ENCODE measurements at places on chromosomes 2 and 18. TPM values are rescaled to one million over a fixed set of nuclear protein-coding genes. Genes with fewer than 3 reads are reported as not detected.

DNA sequence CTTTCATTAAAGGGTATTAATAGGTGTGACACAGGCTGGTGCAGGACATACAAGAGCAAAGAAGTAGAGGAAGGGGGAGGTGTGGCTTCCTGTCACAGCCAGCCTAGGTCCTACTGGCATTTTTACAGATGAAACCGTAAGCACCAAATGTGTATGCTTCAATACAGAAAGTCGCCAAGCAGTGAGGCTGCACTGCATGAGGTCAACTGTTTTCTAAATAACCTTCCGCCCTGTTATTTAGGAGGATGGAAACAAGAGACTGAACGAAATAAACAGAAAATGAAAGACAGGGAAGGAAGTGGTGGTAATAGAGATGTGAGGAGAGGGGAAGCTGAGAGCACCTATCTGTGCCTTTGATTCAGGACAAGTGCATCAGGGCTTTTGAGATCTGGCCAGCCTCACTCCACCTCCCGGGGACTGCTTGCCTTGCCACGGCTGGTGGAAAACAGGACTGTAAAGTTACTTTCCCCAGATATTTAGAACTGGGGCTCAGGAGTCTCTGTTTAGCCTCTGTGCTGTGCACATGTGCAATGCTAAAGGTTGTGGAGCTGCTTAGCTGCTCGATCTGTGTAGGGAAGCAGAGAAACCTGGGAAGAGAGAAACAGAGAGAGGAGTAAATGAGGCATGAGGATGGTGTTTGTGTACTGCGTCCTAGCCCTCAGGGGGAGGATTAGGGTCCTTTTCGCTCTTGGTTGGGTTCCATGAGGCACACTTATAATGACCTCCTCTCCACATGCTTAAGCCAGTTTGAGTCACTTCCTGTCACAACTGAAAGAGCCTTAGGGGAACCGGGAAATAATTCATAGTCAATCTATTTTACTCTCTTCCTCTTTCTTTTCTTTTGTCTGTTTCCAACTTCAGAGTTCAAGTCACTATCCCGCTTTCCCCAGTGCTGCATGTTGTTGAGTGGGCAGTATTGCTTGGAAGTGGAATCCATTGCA is 62.3 kb upstream of the BOD1L2 start:
- no peak for DNase-seq

GRCh38 chr18:79334496-79335233 is 61.1 kb upstream of the NFATC1 start:
- no peak for DNase-seq

- DNase-seq = no peak
These were observed 71.1 kb upstream of the TFCP2L1 start for GRCh38 chr2:121356058-121356640.

- DNase-seq = no peak
These were observed 438.5 kb upstream of the TRIB2 start for GRCh38 chr2:12278217-12278750.

DNA sequence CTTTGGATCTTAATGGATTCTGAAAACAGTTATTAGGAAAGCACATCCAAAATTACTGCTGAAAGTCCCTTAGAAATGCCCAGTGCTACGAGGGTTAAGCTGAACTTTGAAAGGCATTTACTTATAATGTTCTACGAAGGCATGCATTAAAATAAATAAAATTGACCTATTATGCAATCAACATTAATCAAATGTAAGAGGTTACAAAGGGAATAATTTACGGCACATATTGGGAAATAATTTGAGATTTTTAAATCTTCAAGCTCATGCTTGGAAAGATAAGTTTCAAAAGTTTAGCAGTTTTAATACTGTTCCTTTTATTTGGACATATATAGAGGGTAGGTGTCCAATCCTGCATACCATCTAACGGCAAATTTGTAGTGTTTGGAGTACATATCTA is 1564.1 kb upstream of the DDX18 start:
- no peak for DNase-seq

DNA sequence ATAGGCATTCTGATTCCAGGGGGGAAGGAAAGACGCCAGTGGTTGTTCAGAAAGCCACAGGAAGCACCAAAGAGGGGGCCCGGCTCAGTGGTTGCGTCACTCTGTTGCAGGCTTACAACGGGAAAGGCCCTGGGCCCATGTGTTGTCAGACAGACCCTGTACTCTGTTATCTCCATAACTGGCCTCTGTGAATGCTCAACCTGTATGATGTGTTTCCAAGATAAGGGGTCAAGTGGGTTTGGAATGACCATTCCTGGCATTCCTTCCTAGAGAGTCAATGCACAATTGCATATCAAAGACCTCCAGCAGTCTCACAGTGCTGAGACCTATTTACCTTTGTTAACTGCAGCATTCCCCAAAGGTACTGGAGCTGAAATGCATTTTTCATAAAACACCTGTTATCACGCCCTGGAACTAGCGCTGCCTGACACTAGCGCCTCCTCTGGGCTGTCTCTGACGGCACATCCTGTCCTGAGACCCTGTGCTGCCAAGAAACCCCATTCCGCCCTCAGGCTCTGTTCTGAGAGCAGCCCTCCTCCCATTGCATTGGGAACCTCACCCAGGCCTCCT is 13.2 kb upstream of the LRRFIP1 start:
- DNase-seq = no peak

DNA sequence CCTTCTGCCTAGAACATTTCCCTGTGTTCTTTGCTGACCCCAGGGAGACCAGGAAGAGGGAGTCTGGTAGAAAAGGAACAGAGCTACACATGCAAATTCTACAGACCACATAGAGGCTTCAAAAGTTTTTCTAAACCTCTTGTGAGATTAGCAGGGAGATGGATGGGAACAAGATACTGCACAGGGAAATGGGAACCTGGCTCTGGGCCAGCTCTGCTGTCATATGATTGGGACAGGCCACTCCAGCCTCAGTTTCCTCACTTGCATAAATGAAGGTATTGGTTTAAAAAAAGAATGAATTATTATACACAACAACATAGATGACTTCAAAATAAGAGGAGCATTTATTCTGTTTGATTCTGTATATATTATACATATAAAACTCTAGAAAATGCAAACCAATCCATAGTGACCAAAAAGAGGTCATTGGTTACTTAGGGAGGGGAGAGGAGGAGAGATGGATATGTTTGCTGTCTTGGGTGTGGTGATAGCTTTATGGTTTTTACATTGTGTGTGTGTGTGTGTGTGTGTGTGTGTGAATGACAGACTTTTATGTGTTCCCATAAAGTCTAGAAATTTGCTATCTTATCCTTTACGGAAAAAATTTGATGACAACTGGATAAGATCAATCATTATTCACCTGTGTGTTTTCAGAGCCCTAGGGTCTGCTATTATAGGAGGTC is 115.5 kb downstream of the MGAT5 start:
- DNase-seq = no peak

DNA sequence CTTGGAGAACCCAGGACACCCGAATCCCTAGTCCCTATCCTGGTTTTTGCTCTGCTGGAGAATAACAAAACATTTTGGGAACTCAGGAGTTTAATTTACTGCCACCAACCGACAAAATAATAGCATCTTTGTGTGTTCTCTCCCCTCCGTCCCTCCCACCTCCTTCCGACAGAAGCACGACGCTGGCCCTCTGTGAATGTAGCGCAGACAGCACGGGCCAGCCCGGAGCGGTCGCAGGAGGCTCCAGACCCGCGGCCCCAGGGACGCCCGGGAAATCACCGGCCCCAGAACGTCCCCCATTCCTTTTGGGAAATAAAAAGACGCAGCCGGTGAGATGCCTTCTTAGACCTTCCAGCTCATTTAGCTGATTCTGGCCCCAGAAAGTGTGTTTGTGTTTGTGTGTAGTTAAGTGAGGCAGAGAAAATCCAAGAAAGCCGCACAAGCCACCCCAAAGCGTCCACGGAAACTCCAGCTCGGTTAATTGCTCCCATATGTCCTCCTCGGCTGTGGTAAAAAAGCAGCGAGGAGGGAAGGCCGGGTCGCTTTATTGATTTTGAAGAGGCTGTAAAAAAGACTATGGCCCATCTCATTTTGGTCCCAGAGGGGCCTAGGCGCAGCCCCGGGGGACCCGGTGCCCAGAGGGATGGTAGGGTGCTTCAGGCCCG is 577 bp upstream of the TANC1 start:
- no peak for DNase-seq

- DNase-seq = no peak
These were observed 23.4 kb upstream of the PEX13 start for GRCh38 chr2:60994131-60994530.

DNA sequence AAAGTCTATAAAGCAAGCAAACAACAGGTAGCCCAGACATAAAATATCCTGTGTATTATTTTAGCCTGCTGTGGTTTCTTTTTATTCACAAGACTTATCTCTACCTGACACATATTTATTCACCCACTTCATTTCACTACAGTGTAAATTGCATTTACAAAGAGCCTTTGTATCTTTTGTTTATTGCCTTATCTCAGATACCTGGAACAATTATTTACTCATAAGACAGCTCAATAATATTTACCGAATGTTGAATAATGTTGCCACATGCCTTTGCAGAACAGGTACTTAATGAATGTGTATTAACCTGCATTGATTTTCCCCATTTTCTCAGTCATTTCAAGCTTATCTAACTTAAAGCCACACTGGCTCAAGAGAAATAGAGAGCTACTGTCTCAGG is 603.6 kb downstream of the FBXO15 start:
- DNase-seq = no peak

GRCh38 chr2:166091439-166091838 is 36.4 kb downstream of the SCN1A start:
- no peak for DNase-seq

DNA sequence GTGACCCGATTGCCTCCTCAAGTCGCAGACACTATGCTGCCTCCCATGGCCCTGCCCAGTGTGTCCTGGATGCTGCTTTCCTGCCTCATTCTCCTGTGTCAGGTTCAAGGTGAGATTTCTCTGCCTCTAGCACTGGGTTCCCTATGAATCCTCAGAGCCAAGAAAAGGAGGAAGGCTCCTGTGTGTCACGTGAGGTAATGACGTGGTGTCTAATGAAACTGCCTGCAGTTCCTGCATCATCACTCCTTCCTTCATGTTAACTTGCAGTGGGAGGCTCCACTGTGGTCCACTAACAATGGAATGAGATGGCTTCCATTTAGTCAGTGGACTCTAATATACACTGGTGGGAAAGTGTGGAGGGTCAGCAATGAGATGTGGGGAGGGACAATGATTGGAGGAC is 559 bp downstream of the REG3G start:
- no peak for DNase-seq

DNA sequence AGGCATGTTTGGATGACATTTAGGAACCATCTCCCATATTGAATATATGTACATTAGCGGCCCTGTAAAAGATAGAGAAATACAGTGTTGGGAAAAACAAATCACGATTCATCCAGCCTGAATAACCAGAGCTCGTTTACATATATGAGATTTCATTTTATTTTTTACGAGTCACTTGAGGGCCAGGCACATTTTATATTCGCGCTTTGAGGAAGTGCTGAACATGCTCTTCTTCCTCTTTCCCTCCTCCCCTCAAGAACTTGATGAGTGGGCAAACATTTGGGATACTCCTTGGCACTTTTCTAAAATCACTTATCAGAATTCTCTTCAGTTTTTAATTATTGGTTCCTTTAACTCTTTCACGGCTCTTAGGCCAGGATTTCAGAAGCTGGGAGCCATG is 268.0 kb upstream of the TANK start:
- DNase-seq = no peak

DNA sequence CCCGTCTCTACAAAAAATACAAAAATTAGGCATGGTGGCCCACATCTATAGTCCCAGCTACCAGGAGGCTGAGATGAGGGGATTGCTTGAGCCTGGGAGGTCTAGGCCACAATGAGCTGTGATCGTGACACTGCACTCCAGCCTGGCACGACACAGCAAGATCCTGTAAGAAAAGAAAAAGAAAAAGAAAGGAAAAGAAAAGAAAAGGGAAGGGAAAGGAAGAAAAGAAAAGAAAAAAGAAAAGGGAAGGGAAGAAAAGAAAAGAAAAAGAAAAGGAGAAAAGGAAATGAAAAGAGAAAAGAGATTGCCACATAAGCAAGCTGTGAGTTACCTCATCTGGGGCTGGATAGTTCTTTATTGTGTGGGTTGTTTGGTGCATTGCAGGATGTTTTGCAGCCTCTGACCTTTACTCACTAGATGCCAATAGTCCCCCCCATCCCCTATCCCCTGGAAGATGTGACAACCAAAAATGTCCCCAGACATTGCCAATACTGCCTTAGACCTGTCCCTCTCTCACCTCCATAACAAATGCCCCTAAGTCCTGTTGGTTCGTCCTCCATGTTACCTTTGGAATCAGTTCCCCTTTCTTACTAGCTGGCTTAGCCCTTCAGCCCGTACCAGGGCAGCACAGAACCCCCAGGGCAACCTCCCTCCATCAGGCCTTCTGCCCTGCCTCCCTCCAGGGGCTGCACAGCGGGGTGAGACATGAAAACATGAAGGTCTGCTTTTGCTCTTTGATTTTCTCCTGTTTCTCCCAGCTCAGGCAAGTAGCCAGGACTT is 8.9 kb downstream of the ASPRV1 start:
- DNase-seq = no peak

GRCh38 chr2:206642075-206643025 is at the start of gene FAM237A:
Gene FAM237A (plus strand): TSS chr2:206642487. CDS start chr2:206644237, 1,750 bp downstream.
- DNase-seq = no peak

DNA sequence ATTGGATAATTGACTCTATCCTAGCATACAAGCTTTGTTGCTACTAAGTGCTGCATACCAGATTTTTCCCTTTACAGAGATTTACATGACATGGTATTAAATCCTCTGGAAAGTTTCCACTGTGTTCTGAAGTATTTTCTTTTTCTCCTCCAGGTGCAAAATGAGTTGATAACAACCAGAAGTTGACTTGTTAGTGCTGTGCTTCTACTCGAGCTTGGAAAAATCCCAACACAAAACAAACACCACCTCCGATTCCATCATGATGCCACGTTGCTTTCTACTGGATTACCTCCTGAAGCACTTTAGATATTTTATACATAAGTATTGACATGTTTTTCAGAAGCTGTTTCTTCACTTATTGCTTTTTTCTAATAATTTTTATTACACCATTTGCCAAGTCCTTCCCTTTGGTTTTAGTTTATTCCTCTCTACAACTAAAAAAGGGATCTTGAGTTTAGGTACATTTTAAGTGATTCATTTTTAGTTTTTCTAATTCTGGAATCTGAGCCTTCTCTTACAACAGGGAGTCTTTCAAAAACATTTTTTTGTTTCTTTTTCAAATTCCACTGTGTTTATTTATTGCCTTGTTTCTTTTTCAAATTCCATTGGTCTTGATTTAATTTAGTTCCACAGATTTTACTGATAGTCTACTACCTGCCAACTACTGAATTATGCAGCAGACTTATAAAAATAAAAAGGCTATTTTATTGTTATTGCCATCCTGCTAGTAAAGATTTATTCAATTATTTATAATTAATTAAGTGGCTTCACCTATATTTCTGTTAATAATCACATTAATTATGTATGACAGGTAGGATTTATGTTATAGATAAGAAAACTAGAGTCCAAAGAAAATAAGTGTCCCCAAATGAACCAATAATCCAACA is 143.4 kb downstream of the PPP1R1C start:
- DNase-seq = no peak

- DNase-seq = no peak
These were observed 2.6 kb downstream of the LMAN2L start for GRCh38 chr2:96737251-96737650.

- DNase-seq = no peak
These were observed 8.9 kb upstream of the SCG2 start for GRCh38 chr2:223611061-223611460.

The MYCN gene
- total RNA-seq = not detected

The CIB4 gene
- not detected for total RNA-seq

The FLACC1 gene
- total RNA-seq = 3.4 TPM

The TCF23 gene
- not detected for total RNA-seq

The TMEM37 gene
- total RNA-seq = not detected
